ENCODE measurements at places on chromosomes 16 and 17. TPM values are rescaled to one million over a fixed set of nuclear protein-coding genes. Genes with fewer than 3 reads are reported as not detected.

PSME3IP1 gene
- 39.7 TPM for total RNA-seq

GP1BA gene
- total RNA-seq = not detected

CSH1 gene
- total RNA-seq = not detected

ALDH3A1 gene
- total RNA-seq = 1.2 TPM

SHMT1 gene
- total RNA-seq = 3.5 TPM

EDC4 gene
- 48.5 TPM for total RNA-seq

KRT40 gene
- not detected for total RNA-seq

DHRS11 gene
- total RNA-seq = 3.1 TPM

TMEM114 gene
- not detected for total RNA-seq

STAT5A gene
- total RNA-seq = 26.3 TPM

SCGB1C2 gene
- total RNA-seq = not detected

CARD14 gene
- not detected for total RNA-seq

CASKIN2 gene
- total RNA-seq = 9.2 TPM

CES5A gene
- not detected for total RNA-seq

CCL14 gene
- total RNA-seq = not detected

VTN gene
- total RNA-seq = not detected
